ENCODE measurements at places on chromosomes 4 and X.

DNA sequence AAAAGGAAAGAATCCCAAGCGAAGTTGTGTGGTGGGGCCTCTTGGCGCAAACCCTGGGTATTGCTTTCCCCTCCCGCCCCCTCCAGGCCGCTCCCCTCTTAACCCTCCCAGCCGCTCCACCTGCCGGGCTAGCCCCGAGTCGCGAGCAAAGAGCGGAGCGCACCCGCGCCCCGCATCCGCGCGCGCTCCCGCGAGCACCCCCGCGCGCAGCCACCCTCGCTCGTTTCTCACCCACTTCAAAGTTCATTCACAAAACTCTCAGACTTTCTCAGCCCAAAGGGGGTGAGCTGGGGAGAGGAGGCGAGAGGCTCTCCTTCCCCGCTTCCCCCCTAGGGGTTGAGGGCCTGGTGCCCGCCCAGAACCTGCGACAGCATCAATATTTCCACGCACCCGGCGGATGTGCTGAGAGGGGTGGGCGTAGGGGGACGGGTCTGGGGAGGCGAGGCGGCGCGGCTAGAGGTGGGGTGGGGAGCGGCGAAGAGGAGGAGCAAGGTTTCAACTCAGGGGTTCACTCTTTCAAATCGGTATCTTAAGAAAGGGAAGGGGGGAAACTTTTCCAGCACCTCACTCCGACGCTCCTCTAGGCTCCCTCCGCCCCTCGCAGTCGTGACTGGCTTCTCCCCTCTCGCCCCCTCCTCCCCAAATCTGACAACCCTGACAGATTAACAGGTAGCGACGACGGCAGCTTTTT is 1.8 kb downstream of the MAML3 start:
- peak; percentile 59 for DNase-seq

DNA sequence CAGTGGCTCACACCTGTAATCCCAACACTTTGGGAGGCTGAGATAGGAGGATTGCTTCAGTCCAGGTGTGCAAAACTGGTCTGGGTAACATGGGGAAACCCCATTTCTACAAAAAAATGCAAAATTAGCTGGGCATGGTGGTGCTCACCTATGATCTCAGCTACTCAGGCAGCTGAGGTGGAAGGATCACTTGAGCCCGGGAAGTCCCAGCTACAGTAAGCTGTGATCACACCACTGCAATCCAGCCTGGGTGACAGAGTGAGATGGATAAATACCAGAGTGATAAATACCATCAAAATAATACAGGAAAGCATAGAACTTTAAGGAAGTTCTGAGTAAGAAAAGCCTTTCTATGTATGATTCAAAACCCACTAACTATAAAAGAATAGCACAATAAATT is 52.8 kb downstream of the LRBA start:
- DNase-seq = no peak

GRCh38 chr4:8589823-8590545 is 2.6 kb upstream of the CPZ start:
- no peak for DNase-seq

GRCh38 chr4:60579335-60579734 is 620.8 kb upstream of the ADGRL3 start:
- no peak for DNase-seq

DNA sequence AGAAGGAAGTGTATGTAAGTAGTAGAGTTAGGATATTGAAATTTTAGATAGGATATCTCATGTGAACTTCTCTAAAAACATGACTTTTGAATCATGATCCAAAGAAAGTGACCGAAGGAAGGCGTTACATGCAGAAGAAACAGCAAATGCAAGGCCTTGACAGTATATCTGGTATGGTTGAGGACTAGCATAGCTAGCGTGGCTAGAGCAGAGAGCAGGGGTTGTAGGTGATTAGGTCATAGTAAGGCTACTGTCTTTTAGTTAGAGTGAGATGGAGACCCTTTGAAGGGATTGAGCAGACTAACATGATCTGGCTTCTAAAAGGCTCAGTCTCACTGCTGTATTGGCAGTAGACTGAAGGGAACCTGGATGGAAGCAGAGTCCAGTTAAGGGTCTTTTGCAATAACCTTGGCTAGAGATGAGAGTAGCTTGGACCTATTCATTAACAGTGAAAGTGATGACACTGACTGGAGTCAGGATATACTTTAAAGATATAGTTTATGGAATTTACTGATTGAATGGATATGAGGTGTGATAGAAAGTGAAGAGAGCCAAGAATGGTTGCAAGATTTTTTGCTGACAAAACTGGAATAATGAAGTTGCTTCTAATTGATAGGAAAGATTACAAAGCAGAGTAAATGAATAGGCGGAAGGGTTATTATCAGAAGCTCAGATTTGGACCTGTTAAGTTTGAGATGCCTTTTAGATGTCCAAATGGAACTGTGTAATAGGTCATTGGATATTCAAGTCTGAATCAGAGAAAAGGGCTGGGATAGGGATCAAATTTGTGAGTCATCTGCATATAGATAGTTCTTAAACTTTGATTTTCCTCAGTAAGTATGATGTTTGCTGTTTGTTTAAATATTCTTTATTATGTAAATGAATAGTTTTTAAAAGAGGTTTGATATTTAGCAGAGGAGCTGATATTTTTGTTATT is 59.8 kb downstream of the MRPL1 start:
- no peak for DNase-seq

- DNase-seq = no peak
These were observed 113.4 kb downstream of the SCLT1 start for GRCh38 chr4:128979934-128980333.
